Activated T-cell treated with anti-CD3 and anti-CD28 coated beads for 4 hours (primary cell): ENCODE measurements at places on chromosomes 6 and 20.

GRCh38 chr6:68777956-68778355 is 142.9 kb downstream of the ADGRB3 start:
- DNase-seq: no peak

DNA sequence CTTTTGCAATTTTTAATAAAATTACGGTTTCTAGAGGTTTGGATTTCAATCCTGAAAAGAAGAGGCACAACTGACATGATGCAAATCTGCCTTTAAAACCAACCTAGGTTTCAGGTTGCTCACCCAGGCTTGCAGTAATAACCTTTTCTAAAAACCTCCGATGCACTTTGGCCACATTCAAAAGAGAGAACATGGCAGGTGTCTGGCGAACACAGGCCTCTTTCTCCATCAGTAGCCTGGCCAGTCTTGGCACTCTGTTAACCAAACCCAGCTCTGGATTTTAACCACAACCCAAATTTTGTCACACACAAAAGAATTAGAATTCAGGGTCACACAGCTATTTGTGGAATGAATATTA is 55.8 kb upstream of the MAFB start:
- no peak for DNase-seq

- no peak for DNase-seq
Observed at GRCh38 chr6:108793516-108794251, 54.5 kb upstream of the ARMC2 start.

DNA sequence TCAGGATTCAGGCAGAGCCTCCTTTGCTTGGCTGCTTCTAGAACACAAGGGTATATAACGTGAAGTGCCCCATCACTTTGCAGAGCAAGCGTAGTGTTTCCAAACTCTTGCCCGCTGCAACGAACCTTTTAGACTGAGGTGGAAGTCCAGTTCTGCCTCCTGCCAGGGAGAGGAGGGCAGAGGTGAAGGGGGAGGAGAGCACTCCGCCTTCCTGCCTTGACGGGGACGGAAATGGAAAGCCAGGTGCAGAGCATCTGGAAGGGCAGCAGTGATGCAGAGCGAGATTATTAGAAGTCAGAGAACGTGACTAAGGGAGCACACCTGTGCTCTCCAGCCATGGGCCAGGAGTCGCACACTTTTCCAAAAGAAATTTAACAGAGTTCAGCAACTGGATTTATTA is 63.4 kb downstream of the RREB1 start:
- DNase-seq: no peak

- no peak for DNase-seq
Observed at GRCh38 chr6:159342146-159342545, 172.9 kb downstream of the FNDC1 start.

GRCh38 chr20:8361006-8361652 is 229.1 kb downstream of the PLCB1 start:
- no peak for DNase-seq

GRCh38 chr6:21208081-21208795 is 385.3 kb upstream of the SOX4 start:
- no peak for DNase-seq
